ENCODE measurements at places on chromosomes 2 and 18. TPM values are rescaled to one million over a fixed set of nuclear protein-coding genes. Genes with fewer than 3 reads are reported as not detected.

- ATAC-seq = peak; percentile 61
Observed at GRCh38 chr18:3062798-3063680, 50.1 kb upstream of the LPIN2 start.

DNA sequence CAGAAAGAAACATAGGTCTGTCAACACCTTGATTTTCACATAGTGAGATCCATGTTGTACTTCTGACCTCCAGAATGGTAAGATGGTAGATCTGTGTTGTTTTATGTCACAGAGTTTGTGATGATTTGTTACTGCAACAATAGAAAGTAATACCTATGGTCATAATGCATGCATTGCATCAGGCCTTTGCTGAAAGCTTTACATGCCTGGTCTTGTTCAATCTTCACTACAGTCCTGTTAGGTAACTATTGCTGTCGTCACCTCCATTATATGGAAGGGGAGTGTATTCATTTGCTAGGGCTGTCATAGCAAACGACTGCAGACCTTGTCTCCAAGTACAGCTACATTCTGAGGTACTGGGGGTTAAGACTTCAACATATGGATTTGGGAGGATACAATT is 243.5 kb downstream of the ANAPC1 start:
- no peak for ATAC-seq

DNA sequence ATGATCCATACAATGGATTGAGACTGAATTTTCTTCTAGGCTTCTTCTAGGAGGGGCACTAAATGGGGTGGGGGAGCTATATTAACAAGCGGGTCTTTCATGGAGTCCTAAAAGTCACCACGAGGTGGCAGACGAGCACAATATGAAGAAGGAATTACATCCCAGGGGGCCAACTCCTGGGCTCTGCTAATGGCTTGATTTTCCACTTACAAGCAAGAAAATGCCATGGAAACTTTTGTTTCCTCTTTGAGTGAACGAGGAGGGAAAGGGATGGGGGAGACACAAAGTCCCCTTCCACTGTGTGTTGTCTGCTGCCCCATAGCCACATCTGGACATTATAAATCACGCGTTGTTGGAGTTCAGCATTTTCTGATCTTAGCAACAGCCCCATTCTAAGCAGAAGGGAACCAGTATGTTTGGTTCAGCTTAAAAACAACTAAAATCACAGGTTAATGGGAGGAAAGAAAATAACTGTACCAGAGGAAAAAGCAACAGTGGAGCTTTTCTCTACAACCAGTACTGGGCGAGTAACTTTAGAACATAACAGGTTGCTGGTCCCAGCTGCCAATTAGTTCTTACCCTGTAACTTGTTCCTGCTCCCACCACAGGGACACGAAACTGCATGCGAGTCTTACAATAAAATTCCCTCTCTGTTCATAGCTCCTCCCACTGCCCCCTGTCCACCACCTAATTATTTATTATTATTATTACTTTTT is 285.0 kb upstream of the PARD3B start:
- ATAC-seq = peak; percentile 83

- ATAC-seq = no peak
Observed at GRCh38 chr2:20175267-20175666, 49.7 kb downstream of the SDC1 start.

DNA sequence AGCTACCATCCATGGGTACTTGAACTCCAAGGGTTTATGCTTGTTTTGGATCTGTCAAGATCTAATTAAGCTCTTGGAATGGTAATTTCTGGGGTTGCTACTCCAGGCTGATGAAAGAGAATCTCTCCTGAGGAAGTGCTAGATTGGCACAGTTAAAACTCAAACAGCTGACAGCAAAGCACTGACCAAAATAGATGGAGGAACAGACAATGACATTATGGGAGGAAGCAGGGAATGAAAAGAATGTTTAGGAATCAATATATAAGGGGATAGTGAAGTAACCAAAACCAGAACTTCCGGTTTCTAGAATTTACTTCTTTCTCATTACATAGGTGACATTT is 6.3 kb downstream of the THUMPD2 start:
- ATAC-seq = no peak

The NOL4 gene
- total RNA-seq = 20.1 TPM

The LRP2 gene
- under 0.01 TPM for total RNA-seq

The GALNT13 gene
- 11.0 TPM for total RNA-seq

The KCNIP3 gene
- total RNA-seq = 1.8 TPM
